ENCODE measurements at places on chromosomes 7 and 10.

DNA sequence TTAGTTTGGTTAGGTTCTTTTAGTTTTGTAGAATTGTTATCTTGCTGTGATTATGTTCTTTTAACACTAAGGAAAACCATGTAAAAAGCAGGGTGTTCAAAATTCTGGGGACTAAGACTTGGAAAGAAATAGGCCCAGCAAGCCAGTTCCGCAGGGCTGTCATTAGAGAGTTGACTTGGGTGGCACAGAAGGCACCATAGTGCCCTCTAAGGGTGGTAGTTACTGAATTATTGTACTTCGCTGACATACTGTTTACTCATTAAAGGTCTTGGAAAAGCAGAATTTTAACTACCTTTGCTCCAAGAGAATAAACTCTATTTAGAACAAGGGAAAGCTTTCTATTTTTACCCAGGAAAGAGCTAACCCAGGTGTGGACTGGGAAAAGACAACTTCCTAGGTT is 86.5 kb downstream of the OTUD1 start:
- DNase-seq, result peak; percentile 5

DNA sequence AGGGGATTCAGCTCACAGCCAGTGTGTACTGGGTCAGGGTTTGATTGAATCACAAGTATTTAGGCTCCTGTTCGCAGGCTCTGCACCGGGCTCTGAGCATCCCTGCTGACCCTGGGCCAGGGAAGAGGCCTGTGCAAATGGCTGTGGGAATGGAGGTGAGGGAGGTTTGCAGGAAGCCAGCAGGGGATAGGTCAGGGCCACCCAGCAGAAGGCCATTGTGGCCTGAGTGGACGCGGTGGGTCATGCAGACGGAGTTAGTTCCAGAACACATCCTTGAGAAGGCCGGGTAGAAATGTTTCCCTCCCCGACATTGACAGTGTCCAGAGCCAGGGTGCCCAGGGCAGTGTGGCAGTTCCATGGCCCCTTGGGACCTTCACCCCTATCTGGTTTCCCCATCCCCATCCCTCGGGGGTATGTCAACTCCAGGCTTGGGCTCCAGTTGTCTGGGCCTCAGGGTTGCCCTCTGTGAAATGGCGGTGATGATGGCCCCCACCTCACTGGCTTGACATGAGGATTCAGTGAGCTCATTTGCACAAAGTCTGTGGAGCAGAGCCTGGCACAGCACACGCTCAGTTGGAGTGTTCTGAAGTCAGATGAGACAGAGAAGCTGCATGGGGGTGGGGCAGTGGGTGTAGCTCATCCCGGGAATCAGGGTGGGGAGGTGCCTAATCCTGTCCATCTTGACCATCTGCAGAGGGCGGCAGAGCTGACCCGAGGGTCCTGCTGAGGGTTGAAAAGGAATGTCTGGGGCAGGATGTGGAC is 107.6 kb downstream of the ADCY1 start:
- DNase-seq, result no peak

DNA sequence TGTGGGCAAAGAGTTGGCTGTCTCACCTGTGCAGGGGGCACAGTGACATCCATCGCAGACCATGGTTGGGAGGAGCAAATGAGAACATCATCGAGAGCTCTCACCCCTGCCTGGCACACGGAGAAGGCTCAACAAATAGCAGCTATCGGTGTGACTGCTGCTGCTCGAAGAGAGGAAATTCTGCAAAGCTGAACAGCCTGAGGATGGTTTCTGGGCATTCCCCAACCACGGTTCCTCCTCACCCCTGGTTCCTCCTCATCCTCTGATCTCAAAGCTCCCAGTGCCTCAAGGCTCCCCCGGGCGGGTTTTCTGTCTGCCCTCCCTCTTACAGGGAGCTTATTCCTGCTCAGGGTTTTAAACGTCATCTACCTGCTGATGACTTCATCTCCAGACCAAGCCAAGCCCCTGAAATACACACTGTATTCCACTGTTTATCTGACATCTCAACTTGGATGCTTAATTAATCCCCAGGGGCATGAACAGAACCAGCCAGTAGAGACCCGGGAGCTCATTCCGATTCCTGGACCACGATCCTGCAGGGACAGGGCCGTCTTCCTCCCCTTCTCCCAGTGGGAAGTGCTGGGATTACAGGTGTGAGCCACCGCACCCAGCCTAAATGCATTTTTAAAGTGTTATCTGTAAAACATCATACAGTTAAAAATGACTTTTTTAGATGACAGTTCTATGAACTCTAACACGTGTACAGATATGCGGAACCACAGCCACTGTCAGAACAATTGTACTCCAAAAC is 19.5 kb upstream of the NOM1 start:
- DNase-seq, result no peak

DNA sequence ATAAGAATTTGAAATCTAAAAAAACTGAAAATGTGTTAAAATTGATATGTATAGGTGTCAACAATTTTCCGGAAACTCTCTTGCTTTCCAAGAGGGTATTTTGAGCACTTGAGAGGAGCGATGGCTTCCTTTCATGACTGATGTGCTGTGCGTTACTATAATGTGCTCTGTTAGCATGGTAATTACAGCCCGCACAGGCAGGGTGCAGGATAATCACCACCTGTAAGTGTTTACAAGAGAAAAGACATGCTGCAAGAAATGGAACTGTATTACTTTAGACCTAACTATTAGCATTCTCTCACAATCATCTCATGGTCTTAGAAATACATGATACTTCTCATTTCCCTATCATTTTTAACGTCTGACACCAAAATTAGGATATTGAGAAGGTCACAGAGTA is 92.4 kb upstream of the ADARB2 start:
- no peak for DNase-seq

DNA sequence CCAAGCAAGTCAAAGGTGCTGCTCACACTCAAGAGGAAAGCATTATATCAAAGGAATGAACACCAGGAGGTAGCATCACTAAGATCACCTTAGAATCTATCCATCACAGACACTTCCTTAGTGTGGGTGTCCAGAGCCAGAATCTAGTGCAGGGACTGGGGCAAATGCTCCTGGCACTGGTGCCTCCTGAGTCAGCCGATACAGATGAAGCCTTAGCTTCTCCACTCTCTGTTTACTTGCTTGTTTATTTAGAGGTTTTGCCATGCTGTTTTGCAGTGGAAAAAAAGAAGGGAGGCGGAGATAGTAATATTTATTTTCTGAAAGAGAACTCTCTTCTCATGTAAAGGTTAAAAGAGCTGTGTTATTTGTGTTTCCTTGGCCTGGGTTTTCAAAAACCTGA is 303.1 kb downstream of the WDR11 start:
- DNase-seq, result no peak

GRCh38 chr10:12681252-12681651 is 320.3 kb downstream of the CCDC3 start:
- DNase-seq, result no peak

Data from fibroblast of skin of abdomen (primary cell).